IMR-90 (cell line): ENCODE measurements at places on chromosomes 1 and 21. TPM values are rescaled to one million over a fixed set of nuclear protein-coding genes. Genes with fewer than 3 reads are reported as not detected.

GRCh38 chr1:229027158-229027557 lies 243.8 kb upstream of the RAB4A start:
- no peak overlapping the region for H3K27ac ChIP-seq
- peaks cover 1% of the 10 kb centered on the region; the same call in 1 of the 2 replicates for H3K27me3 ChIP-seq
- no peak for DNase-seq
- no peaks in the 10 kb centered on the region for H3K36me3 ChIP-seq
- H3K4me3 ChIP-seq: no peak overlapping the region
- peaks cover 11% of the 10 kb centered on the region; the same call in 1 of the 2 replicates for H3K4me1 ChIP-seq

GRCh38 chr1:165842023-165842670 lies 14.7 kb downstream of the UCK2 start:
- DNase-seq: no peak
- peaks cover 24% of the 10 kb centered on the region for H3K4me1 ChIP-seq
- H3K27ac ChIP-seq: no peak overlapping the region
- no peak overlapping the region for H3K4me3 ChIP-seq
- H3K27me3 ChIP-seq: no peaks in the 10 kb centered on the region

- peaks cover 3% of the 10 kb centered on the region; the same call in 1 of the 2 replicates for H3K36me3 ChIP-seq
- H3K4me3 ChIP-seq: no peak overlapping the region
- no peaks in the 10 kb centered on the region for H3K27me3 ChIP-seq
These were observed 62.8 kb downstream of the PKN2 start for GRCh38 chr1:88746916-88747315.

DNA sequence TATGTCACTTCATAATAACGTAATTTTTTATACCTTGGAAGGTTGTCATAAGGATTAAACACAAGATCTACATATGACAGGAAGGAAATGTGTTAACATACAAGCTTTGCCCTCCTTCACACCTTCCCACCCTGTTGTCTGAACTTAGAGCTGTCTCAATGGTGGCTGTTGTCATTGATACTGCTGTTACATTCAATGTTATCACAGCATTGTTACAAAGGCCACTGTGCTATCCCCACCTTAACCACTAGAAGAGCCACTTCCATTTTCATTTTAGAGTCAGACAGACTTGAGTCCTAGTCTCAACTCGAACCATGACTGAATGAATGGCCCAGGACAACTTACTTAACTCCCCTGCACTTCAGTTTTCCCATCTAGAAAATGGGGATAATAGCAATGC lies 31.2 kb downstream of the TAS1R2 start:
- no peak overlapping the region for H3K27ac ChIP-seq
- no peak overlapping the region for H3K4me3 ChIP-seq
- no peaks in the 10 kb centered on the region for H3K36me3 ChIP-seq
- H3K27me3 ChIP-seq: no peaks in the 10 kb centered on the region

DNA sequence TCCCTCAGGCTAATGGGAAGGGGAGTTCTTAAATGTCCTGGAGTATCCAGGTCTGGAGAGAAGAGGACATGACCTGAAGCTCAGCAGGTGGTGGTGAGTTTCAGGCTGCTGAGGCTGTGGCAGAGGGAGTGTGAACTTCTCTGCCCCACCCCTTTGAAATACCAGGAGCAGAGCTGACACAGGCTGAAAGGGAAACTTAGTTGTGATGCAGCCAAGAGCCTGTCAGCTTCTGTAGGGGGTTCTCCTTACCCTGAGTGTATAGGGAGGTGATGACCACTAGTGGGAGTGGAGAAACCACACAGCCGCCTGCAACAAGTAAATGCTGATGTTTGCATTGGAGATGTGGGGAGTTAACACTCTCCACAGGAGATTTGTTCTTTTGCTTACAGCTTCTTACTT lies 152.3 kb downstream of the FCRL5 start:
- no peaks in the 10 kb centered on the region for H3K27me3 ChIP-seq
- H3K27ac ChIP-seq: no peak overlapping the region
- H3K36me3 ChIP-seq: no peaks in the 10 kb centered on the region
- no peak overlapping the region for H3K4me3 ChIP-seq
- no peak for DNase-seq

DNA sequence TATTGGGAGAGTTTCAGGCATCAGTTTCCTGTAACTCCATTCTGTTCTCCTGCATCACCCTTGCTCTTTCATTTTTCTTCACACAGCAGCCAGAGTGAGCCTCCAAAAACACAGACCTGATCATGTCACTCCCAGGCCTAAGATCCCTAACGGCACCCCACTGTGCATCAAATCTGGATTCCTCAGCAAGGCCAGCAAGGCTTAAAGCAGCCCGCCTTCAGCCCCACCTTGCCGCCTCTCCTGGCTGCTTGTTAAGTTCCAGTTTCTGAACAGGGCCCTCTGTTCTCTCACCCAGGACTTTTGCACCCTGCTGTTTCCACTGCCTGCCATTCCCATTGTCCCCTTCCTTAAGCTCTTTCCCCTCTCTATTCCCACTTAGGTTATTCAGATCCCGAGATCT lies 29.3 kb downstream of the C1orf116 start:
- DNase-seq: no peak
- H3K4me3 ChIP-seq: no peak overlapping the region
- no peaks in the 10 kb centered on the region for H3K36me3 ChIP-seq
- peaks cover 6% of the 10 kb centered on the region for H3K4me1 ChIP-seq
- no peaks in the 10 kb centered on the region; the same call in 1 of the 2 replicates for H3K27me3 ChIP-seq

DNA sequence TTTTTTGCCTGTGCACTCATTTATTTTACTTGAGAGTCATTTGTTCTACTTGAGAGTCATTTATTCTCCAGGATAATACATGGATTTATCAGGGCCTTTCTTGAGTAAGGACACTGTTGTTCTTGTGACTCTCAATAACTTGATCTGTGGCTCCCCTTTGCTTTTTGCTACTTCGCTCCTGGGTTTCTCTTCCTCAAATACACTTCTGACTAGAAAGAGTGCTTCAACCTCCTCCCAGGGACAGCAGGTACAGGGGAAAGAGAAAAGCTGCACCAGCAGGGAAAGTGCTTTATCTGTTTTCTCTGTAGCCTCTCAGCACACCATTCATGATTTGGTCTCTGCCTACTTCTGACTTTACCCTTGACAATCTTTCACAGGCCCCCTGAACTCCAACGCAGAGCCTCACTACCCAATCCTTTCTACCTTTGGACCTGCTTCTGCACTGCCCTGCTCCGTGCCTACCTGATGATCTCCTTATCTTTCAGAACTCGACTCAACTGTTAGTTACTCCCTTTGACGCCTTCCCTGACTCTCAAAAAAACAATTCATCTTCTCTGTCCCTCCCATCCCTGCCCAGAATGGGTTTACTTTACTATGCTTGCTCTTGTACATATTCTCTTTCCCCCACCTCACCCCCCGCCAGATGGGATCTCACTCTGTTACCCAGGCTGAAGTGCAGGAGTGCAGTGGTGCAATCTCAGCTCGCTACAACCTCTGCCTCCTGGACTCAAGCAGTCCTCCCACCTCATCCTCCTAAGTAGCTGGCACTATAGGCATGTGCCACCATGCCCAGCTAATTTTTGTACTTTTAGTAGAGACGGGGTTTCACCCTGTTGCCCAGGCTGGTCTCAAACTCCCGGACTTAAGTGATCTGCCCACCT lies 15.6 kb upstream of the PIGM start:
- H3K27me3 ChIP-seq: peaks cover 42% of the 10 kb centered on the region
- H3K27ac ChIP-seq: no peak overlapping the region
- H3K36me3 ChIP-seq: no peaks in the 10 kb centered on the region

COL9A2 gene
- total RNA-seq: 0.56 and 0.90 TPM in 2 replicates

GRCh38 chr1:198529414-198529813 lies 11.1 kb downstream of the ATP6V1G3 start:
- peak; percentile 81 for DNase-seq
- H3K4me3 ChIP-seq: no peak overlapping the region
- no peak overlapping the region for H3K27ac ChIP-seq
